ENCODE measurements at places on chromosomes 12 and 14.

- no peak for DNase-seq
Measured at GRCh38 chr14:52119030-52119429, 50.2 kb upstream of the NID2 start.

- DNase-seq, result no peak
Measured at GRCh38 chr12:46174061-46174662, 94.7 kb downstream of the SLC38A1 start.

- no peak for DNase-seq
Measured at GRCh38 chr14:35335388-35336092, 43.4 kb downstream of the PSMA6 start.

- no peak for DNase-seq
Measured at GRCh38 chr12:122994140-122994675, 13.7 kb downstream of the ARL6IP4 start.

DNA sequence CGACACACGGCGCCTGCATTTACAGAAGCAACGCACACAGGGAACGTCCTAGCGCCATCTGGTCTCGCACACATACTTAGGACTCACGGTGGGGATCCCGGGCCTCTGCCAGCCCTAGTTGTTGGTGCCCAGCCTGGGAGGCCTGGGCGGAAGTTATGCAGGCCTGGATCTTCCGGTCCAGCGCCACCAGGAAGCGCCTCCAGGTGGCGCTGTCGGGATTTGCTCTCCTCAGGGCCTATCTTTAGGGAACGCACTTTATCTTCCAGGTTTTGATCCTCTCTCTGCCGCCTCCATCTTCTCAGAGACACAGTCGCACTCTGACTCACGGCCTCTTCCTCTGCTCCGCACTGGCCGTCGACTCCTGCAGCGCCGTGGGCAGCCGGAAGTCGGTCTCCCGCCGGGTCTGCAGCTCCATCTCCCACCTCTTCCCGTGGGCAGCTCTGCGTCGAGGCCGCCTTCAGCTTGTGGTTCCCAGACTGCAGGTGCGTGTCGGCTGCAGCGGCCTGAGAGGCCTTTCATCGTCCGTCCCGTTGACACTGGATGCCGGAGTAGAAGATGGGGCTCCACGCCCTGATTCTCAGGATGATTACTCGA, 760.4 kb downstream of the TMEM121 start:
- no peak for DNase-seq

DNA sequence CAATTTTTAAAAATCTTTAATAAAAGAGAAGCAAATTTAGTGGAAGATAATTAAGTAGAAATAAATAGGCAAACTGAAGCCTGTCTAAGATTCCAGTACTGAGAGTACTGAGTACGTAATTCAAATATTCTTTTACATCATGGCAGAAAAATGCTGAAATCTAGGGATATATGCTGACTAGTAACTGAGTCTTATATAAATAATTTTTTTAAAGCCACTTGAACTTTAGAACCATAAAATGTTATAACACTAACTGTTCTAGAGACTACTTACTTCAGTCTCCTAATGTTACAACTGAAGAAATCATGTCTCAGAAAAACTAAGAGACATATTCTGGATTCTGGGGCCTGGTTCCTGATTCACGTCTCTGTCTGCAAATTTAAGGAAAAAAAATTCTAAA, 230.6 kb upstream of the PLEKHG7 start:
- DNase-seq, result no peak

GRCh38 chr12:109464642-109465351, 12.3 kb downstream of the KCTD10 start:
- DNase-seq, result no peak

- DNase-seq, result no peak
Measured at GRCh38 chr12:107349839-107350238, 256.5 kb upstream of the CRY1 start.

- no peak for DNase-seq
Measured at GRCh38 chr12:91276509-91276908, 93.9 kb upstream of the DCN start.

- DNase-seq, result no peak
Measured at GRCh38 chr14:85549697-85550096, 19.8 kb downstream of the FLRT2 start.

DNA sequence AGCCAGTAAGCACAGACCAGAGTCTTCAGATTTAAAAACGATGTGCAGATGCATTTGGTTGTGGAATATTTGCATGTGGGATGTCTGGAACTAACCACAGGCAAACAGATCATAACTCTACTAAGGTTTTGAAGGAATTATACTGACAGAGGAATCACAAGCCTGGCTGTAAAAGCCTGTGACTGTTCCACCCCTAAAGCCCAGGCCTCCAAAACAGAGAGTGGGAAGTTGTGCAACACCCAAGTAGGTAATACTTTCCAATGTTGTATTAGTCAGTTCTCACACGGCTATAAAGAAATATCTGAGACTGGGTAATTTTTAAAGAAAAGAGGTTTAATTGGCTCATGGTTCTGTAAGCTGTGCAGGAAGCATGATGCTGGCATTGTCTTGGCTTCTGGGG, 68.1 kb upstream of the DCD start:
- no peak for DNase-seq

DNA sequence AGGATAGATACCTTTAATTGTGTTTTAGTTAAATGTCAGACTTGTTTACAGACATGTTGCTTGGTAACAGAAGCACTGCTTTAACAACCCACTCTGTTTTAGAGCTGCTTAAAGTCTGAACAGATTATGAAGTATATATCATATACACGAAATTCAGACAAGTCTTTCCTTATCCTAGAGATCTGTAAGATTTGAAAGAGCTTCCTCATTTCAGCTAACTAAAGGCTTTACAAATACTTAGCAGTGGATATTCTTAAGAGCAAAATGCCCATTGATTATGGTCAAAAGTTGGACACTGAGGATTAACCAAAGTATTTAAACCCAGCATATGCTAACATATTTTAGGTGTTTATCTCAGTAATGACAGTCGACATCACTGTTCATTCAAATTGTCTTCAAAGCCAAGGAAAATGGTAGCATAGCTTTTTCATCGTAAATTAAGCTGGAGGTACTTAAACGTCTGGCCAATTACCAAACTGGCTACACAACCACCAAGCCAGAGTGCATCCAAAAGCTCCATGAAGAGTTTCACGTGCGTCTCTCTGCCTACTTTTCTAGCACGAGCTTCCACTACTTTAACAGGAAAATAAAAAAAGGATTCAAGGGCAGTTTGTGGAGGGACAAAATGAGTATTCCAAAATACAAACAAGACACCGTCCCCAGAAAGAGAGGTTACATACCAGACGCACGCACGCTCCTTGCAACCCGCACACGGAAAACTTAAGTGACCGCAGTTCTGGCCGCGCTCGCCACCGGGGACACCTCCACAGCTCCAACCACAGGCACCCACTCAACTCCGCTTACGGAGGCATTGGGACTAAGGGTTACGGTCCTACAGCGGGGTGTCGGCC, 565 bp downstream of the CEP83 start:
- peak; percentile 60 for DNase-seq

- no peak for DNase-seq
Measured at GRCh38 chr12:88339254-88339949, 197.3 kb downstream of the TMTC3 start.

GRCh38 chr14:105150026-105150367, 18.6 kb downstream of the JAG2 start:
- DNase-seq, result no peak

GRCh38 chr12:12353807-12354206, 3.1 kb upstream of the BORCS5 start:
- no peak for DNase-seq

- no peak for DNase-seq
Measured at GRCh38 chr14:31009836-31010574, 15.4 kb upstream of the AP4S1 start.

GRCh38 chr14:104973385-104974145, 4.6 kb downstream of the AHNAK2 start:
- no peak for DNase-seq

- DNase-seq, result no peak
Measured at GRCh38 chr12:57133013-57133569, 4.8 kb downstream of the LRP1 start.

DNA sequence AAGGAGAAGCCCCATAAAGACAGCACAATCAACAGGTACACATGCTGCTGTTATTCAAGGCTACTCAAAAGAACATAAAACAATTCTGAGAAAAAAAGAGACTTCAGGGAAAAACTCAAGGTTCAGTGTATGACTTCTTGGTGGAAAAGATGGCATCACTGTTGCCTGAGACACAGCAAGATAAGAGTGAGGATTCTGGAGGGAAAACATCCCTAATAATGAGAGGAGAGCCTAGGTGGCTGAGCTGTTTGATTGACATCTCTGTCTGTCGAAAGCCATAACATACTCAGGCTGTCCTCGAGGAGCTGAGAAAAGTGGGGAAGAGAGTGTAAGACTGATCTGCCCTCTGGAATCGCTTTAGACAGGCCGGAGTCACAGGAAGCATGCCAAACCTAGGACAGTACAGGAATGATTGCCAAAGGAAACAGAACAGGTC, 193.4 kb upstream of the AMIGO2 start:
- no peak for DNase-seq

DNA sequence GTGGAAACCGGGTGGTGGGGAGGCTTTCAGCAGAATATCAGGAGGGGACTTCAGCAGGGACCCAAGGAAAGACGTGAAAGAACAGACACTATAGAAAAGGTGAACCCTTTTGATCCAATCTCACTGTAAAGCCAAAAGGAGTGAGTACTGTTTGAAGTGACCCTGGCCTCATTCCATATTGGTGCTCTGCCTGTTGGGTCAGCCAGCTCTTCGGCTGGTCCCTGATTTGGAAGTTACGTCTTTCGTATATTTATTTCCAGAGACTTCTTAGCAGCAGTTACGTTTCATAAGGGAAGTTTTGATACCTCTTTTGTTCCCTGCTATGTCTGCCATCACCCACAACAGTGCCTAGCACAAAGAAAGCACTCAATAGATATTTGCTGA, 21.9 kb downstream of the WNT5B start:
- DNase-seq, result no peak

DNA sequence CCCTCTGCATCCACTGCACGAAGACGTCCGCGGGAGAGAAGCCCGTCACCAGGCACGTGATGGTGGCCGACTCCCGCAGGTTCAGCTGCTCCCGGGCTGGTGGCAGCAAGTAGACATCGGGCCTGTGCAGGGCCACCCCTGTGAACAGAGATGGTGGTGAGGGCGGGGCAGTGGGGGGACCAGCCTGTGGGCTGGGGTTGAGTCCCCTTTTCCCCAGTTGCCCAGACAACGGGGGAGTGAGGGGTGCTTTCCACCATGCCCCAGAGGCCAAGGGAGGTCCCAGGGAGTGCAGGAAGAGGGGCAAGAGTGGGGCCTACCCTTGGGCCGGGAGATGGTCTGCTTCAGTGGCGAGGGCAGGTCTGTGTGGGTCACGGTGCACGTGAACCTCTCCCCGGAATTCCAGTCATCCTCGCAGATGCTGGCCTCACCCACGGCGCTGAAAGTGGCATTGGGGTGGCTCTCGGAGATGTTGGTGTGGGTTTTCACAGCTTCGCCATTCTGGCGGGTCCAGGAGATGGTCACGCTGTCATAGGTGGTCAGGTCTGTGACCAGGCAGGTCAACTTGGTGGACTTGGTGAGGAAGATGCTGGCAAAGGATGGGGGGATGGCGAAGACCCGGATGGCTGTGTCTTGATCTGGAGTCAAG, 328.3 kb downstream of the TMEM121 start:
- DNase-seq, result no peak

DNA sequence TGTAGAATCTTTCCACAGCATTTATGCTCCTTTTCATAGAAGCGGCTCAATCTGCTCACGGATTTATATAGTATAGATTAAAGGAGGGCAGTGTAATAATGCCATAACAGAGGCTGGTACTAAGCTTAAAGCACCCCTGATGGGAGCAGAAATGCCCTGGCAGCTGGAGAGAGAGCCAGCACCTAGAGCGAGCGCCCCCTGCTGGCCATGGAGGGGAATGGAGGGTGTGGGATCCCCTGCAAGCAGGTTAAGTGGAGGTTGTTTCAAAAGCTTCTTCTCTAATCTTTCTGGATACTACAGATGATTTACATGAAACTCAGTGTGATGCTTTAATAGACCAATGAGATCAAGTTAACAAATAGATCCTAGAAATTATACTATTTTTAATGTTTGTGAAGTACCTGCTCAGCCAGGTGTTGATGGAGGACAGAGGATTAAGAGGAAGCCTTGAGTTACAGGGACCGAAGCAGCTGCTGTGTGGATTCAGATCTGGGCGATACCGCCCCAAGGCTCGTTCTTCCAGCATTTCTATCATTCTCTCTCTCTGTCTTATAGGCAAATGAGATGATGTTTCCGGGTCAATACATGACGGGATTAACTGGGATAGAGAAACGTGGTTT, 1519.3 kb upstream of the TMEM132C start:
- DNase-seq, result no peak
